ENCODE measurements at places on chromosomes 2 and 18.

- DNase-seq = no peak
These were observed 26.9 kb downstream of the CELF4 start for GRCh38 chr18:37538526-37539205.

DNA sequence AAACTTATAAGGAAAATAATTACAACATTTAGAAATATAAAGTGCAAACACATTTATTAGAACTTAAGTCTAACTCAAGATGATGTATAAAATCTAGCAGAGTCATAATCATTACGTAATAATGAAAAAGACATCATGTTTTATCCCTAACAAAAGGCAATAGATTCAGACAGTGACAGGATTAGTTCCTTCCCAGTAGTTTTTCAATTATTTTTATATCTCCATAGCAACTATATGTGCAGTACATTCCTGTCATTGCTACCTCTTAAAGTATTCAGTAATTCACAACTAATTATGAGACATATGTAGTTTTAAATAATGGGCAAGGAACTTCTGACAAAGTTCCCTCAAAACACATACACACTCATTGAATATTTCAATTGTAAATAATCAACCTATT lies 687.9 kb downstream of the CCDC85A start:
- DNase-seq = peak; percentile 4

DNA sequence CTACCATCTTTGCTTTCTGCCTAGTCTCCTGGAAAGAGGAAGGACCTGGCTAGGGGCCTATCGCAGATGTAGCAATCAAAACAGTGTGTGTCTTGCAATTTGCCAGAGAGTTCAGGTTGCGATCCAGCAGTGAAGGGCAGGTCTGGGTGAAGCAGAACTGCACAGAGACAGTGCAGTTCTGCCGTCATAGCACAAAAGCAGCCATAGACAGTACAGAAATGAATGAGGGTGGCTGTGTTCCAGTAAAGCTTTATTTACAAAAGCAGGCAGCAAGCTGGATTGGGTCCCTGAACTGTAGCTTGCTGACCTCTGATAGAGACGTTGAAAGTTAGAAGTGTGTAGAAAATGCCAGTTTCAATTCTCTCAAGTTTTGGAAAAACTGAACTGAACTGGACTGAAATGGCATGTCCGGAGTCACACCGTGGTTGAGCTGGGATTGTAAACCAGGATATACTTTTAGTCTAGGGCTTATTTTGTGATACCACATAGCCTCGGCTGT lies 186.8 kb downstream of the LTBP1 start:
- DNase-seq = no peak

- no peak for DNase-seq
These were observed 1626.3 kb upstream of the CELF4 start for GRCh38 chr18:39191931-39192330.

- no peak for DNase-seq
These were observed 54.0 kb downstream of the ERBB4 start for GRCh38 chr2:212484563-212485080.

GRCh38 chr2:142974288-142975024 lies 97.0 kb downstream of the KYNU start:
- DNase-seq = no peak

- DNase-seq = no peak
These were observed 98.2 kb upstream of the TMEM178A start for GRCh38 chr2:39567507-39567906.

DNA sequence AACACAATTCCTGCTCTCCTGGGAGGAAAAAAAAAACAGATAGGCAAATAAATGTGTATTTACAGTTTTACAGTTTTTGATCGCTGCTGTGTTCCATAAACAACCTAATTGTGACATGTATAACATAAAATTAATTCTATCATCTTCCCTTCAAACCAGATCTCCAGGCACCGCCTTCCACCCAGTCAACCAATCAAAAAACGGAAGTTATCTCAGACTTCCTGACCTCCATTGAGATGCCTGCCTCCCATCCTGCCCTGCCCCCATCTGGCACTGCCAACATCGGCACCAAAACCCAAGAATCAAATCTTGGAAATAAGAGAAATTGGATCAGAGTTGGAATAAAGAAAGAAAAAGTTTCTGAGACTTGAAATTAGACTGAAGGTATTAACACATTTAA lies 3.1 kb upstream of the RIOK3 start:
- DNase-seq = no peak

DNA sequence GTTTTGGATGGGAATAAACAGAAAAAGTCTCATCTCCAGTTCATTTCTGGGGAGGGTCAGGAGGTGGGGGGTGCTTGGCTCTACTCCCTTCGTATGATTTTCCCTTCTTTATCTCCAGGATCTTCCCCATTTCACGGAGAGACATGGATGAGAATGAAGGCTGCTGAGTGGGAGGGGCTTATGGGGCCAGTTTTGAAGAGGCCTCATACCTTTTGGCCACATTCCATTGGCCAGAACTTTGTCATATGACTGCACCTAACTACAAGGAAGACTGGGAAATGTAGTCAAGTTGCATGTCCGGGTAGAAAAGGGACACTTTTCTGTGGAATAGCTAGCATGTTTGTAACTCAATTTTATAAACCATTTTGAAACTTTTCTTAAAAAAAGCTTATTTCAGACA lies 117.6 kb downstream of the NEDD4L start:
- DNase-seq = no peak

DNA sequence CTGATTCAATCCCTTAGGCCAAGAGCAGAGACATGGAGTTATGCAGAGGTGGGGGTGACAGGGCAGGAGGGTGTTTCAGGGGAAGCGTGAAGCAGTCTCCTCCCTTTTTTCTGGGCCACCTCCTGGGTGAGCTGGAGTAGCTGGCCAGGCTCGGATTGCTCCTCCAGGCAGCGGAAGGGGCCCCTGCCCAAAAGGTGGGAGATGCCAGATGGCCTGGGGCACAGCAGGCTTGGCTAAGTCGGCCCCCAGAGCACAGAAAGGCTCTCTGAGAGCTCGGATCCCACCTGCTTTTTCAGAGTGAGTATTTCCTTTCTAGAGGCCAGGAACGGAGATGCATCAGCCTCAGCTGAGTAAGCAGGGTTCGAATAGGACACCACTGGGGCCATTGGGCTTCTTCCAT lies 196.9 kb downstream of the ANKRD30B start:
- DNase-seq = no peak

DNA sequence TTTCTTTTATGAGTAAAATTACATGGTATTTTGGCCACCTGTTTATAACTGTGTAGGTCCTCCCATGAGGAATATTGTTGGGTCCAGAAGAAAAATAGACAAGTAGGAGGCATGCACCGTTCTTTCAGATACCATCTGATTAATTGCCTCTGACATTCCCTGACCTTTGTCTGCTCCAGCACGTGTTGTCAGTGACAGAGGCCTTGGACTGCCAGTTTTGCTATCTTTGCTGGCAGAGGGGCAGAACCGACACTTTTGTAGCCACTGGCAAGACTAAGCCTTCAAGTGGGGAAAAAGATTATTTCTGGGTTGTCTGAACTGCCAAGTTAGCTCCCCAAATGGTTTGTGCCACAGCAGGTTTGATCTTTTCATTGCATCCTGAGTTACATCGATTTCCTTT lies 276.9 kb downstream of the CAMKMT start:
- no peak for DNase-seq

DNA sequence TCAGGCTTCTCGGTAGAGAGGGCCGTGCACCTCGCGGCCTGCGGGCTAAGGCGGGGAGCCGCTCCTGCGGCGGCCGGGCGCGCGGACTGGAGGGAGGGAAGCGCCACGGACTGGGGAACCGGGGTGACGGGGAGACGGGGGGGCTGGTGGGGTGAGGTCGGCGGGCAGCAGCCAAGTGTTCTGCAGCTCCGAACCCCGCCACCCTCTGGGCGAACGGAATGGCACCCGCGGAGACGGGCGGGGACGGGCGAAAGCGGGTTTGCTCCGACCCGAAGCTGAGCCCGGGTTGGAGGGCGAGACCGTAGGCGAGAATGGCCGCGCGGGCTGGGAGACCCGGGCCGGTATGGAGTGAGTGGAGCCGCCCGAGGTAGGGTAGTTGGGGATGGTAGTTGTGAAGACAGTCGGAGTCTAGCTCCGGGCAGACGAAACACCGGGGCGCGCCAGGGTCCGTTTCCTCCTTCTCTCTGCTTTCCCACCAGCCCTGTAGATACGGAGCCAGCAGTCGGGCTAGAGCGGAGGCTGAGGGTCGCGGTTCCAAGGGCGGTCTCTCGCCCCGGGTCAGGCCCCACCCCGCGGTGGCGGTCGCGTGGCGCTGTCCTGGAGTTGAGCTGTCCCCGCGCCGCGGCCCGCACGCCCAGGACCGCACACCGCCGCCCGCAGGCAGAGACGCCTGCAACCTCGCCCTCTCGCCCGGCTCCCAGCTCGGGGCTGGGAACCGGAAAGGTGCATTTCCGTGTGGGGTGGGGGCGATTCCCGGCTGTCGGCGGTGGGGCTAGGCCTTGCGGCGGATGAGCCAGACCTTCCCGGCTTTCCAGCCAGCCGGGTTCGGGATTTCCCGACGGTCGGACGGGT lies 160.3 kb upstream of the SIX2 start:
- DNase-seq = no peak

GRCh38 chr2:26489213-26489850 lies 11.4 kb upstream of the OTOF start:
- DNase-seq = no peak

GRCh38 chr2:186751790-186752189 lies 57.9 kb downstream of the FAM171B start:
- DNase-seq = no peak

GRCh38 chr2:62852254-62852653 lies 146.7 kb downstream of the EHBP1 start:
- no peak for DNase-seq

GRCh38 chr2:231418820-231419640 lies 23.5 kb downstream of the B3GNT7 start:
- no peak for DNase-seq

DNA sequence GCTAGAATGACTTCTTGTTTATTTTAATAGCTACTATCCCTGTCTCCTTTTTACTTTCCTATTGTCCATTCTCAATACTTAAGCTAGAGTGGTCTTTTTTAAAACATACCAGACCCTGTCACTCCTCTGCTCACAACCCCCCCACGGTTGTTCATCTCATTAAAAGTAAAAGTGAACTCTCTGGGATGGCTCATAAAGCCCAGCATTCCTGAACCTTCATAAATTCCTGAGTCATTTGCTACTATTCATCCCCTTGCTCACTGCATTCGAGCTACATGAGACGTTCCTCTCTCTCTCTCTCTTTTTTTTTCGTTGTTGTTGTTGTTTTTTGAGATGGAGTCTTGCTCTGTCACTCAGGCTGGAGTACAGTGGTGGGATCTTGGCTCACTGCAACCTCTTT lies 148.7 kb upstream of the DSEL start:
- DNase-seq = no peak

- no peak for DNase-seq
These were observed 57.8 kb upstream of the ITGB6 start for GRCh38 chr2:160257743-160258491.

DNA sequence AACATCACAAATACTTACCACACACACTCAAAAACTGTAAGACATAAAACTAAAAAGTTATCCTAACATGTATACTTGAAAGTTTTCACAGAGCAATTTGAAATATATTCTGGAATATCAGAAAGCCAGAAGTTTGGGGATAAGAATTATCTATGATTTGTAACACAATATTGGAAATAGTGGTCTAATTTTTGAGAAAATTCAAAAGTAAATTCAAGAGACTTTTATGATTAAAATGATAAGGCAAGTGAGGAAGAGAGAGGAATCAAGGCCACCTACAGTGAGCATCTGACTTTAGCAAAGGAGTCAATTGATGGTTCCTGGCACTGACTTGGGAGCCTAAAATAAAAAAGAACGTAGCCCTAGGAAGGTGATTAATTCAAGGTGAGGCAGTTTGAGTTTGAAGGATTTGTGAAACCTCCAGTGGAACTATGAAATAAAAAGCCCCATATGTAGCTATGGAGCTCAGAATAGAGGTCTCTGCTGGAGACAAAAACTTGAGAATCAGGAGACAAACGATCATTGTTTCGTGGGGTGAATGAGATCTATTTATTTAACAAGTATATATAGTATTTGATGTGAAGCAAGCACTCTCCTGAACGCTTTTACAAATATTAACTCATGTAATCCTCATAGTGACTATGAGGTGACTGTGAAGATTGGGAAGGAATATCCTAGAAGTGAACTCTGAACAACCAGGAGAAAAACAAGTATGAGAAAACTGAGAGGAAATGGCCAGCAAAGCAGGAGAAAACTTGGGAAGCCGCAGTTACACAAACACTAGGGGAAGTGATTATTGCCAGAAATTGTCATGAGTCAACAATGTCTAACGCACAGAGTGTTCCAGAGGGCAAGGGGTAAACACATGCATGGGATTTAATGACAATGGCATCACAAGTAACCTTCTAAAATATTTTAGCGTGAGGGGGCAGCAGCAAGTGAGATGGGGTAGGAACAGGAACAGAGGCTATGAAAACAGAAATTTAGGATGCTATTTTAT lies 12.8 kb downstream of the TFPI start:
- peak; percentile 81 for DNase-seq

DNA sequence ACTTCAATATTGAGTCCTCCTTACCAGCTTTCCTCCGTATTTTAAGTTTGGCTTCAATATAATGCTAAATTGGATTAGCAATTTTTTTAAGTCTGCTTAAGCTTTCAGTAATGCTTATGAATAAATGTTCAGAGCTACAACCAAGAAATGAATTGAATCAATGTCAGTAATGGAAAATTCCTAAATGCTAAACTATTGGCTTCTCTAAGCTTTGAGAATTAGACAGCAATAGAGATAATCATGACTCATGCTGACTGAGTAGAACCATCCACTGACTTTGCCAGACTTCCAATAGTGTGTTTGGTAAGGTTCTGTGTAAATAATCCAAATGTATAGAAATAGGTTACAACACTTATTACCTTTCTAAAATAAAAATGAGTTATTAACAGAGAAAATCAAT lies 8.9 kb upstream of the PDE1A start:
- DNase-seq = no peak

GRCh38 chr18:67035026-67035425 lies 431.1 kb upstream of the CDH19 start:
- DNase-seq = no peak

DNA sequence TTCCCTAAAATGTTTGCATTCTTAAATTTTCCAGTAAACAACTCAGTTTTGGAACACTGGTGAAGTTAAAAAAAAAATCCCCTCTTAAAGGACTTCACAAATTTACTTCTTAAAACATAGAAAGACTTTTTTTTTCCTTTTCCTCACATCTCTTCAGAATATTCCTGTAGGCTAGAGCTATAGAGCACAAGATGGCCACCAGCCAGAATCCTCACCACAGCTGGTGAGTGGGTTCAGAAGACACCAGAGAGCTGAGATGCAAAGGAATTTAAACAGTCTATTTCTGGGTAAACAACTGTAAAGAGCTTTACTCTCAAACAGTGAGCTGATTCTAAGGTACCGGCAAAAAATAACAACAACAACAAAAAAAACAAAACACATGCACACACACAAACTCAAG lies 252.8 kb downstream of the LRP1B start:
- DNase-seq = no peak

- DNase-seq = no peak
These were observed 17.5 kb downstream of the FTCDNL1 start for GRCh38 chr2:199833525-199833924.

DNA sequence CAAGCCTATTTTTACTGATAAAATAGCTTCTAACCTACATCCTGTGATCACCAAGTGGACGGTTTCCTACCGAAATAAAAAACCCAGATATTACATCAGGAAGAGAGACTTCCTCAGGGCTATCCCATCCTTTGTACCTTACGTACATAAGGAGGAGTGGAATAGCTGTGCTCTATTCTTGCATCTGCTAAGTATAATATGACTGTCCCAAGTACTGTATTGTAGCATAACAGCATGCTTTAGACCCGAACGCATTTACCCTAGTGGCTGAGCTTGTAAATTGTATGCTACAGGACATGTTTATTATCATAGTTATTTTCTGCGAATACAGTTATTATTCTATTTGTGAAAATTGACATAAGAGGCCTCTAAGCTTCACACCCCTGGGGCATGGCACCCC lies 302.4 kb downstream of the CLIP4 start:
- no peak for DNase-seq
